Esophagus squamous epithelium (tissue), 5 donors: ENCODE measurements at places on chromosomes 7 and 10.

DNA sequence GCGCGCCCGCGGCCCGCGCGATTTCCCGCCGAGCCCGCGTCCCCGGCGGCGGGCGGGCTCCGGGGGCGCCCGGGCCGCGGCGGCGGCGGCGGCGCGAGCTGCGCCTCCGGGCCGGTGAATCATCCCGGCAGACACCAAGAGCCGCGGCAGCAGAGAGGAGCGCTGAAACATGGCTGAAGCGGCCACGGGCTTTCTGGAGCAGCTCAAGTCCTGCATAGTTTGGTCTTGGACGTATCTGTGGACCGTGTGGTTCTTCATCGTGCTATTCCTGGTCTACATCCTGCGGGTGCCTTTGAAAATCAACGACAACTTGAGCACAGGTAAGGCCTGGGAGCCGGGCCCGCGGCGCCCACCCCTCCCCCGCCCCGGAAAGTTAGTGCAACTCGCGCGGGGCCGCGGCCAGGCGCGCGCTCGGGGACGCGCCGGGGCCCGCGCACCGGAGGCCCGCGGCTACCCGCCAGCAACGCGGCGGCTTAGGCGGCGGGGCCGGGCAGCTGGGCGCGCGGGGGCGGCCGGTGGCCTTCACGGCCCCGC, at the start of gene ST7:
ST7 (plus strand) TSS at position 130 of the 534 bp plus-strand sequence; CDS start at position 170, 40 bp downstream.
- DNase-seq: no peak

GRCh38 chr10:117656385-117657367, 114.1 kb downstream of the EMX2 start:
- no peak for DNase-seq

- no peak for DNase-seq
Observed at GRCh38 chr10:59019603-59020002, 156.8 kb upstream of the PHYHIPL start.

DNA sequence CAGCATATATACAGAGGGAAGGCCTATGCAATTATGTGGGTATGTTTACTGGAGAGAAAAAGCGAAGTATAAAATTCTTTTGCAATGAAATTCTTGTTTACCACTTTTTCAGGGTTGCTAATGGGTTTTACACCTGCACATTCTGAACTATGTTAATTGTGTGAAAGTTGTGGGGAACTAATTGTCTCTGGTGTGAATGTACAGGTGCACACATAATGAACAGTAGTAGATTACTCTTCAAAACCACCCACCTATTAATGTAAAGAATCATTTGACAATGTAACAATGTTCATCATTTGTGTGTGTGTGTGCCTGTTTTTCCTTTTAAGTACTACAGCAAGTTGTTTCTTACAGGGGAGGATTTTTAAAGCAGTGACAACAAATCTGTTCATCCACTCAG, 80.0 kb upstream of the FEZF1 start:
- DNase-seq: no peak

DNA sequence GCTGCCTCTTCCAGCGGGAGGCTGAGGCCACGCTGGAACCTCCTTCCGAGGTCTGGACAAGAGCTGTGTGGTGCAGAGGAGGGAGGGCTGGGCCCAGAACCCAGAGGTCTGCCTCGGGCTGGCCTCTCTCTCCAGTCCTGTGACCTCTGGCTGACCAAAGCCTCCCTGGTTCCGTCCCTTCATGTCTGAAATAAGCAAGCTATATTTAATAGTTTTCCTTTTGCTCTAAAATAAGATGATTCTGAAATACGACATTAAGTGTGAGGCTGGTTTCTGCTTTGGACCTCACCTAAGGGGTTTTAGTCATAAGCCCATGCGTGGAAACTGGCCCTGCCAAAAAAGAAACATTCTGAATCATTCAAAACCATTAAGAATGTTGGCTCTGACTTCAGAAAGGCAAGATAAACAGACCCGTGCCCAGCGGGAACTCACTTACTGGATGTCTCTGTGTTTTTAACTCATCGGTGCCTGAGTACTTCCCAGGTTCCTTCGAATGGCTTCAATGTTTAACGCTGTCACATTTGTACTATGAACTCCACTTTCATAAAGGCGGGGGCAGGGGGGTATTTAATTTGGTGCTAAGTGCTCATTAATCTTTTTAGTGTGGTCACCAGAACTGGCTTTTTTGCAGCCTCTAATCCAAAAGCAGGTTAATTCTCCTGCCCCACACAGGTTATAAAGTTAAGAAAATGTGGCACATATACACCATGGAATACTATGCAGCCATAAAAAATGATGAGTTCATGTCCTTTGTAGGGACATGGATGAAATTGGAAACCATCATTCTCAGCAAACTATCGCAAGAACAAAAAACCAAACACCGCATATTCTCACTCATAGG, 157.5 kb upstream of the KLF14 start:
- no peak for DNase-seq

GRCh38 chr7:107180378-107180777, 11.6 kb downstream of the HBP1 start:
- no peak for DNase-seq

- DNase-seq: no peak
Observed at GRCh38 chr10:45371560-45371959, 2.5 kb upstream of the ALOX5 start.

DNA sequence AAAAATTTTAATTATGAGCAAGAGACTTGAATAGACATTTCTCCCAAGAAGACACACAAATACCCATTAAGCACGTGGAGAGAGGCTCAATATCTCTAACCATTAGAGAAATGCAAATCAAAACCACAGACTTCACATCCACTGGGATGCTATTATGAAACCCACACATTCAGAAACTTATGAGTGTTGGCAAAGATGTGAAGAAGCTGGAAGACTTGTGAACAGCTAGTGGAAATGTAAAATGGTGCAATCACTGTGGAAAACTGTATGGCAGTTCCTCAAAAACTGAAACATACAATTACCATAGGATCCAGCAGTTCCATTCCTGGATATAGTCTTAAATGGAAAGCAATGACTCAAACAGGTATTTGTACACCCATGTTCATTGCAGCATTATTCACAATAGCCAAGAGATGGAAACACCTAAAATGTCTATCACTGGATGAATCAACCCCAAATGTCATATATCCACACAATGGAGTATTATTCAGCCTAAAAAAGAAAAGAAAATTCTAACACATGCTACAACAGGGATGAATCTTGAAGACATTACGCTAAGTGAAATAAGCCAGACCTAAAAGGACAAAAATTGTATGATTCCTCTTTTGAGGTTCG, 53.5 kb upstream of the FRMD4A start:
- DNase-seq: no peak

DNA sequence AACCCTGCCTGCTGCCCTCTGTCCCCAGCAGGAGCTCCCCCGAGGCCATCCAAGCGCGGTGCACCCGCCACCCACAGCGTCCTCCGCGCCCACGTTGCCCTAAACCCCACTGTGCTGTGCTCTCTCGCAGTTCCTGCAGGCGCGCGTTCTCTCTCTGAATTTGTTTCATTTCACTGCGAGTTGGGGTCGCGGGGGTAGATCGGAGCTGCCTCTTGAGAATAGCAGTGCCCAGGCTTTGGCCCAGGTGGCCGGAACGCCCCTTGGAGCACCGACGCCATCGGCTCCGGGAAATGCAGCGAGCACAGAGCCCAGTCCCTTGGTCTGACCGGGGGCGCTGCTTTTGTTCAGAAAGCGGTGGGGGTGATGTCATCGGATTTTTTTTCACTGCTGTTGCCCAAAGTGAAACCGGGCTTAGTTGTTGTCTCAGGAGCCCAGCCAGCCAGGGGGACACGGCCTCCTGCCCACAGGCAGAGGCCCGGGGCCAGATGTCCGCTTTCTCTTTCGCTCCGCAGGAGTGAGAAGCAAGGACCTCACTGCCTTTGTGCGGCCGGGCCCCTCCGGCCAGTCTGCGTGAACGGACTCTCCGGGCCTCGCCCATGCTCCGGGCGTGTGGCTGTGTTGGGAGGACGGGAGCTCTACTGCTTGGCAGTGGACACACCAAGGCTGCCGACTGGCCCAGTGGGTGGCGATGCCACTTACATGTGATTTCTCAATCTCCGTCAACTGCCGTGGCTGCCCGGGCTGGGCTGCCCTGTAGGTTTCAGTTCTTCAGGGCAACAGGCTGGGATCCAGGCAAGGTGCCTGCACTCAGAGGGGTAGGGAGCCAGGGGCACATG, 43.1 kb downstream of the FOXK1 start:
- no peak for DNase-seq

- DNase-seq: no peak
Observed at GRCh38 chr10:79101560-79102497, 33.1 kb downstream of the ZMIZ1 start.

DNA sequence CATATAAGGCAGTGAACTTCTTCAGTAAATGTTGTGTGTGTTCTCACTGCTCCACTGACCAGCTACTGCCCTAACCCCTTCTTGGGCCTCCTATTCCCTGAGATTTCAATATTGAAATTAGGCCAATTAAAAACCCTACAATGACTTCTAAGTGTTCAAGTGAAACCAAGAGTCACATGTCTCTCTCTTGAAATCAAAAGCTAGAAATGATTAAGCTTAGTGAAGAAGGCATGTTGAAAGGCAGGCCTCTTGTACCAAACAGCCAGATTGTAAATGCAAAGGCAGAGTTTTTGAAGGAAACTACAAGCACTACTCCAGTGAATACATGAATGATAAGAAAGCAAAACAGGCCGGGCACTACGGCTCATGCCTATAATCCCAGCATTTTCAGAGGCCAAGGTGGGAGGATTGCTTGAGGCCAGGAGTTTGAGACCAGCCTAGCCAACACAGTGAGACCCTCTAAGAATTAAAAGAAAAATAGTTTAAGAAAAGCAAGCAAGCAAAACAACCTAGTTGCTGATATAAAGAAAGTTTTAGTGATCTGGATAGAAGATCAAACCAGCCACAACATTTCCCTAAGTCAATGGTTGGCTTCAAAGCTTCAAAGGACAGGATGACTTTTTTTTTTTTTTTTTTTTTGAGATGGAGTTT, 22.3 kb downstream of the BRAF start:
- DNase-seq: no peak

DNA sequence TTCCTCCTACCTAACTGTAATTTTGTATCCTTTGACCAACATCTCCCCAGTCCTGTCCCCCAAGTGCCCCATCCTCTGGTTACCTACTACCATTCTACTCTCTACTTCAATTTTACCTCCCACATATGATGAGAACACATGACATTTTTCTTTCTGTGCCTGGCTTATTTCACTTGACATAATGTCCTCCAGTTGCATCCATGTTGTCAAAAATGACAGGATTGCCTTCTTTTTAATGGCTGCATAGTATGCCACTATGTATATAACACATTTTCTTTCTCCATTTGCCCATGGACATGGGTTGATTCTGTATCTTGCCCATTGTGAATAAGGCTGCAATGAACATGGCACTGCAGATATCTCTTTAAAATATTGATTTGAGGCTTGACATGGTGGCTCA, 33.7 kb downstream of the GLI3 start:
- DNase-seq: no peak

GRCh38 chr10:101000915-101001658, 1.5 kb downstream of the LZTS2 start:
- no peak for DNase-seq

DNA sequence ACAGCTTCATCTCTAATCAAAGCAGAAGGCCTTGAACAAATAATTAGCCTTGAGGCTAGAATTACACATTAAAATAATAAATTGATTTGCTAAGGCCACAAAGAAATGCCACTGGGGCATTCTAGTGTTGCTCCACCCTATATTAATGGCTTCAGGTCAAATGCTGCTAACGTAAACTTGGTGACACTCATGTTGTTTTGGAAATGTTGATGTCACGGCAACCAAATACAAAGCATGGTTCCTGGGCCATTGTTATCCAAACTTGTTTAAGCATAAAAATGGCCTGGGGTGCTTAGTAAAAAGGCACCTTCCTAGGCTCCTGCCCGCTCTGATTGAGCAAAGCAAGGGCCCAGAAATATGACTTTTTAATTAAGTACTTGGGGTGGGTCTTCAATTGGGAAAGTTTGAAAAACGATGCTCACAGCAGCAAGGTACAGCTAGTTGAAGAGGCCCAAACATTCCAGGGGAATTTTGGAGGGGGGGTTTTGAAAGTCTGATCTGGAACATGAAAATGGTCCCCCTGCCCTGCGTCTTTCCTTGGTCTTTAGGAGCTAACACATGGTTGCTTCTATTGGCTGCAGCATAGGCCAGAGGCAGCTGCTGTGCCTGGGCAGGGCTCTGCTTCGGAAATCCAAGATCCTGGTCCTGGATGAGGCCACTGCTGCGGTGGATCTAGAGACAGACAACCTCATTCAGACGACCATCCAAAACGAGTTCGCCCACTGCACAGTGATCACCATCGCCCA, 67.8 kb downstream of the ABCC2 start:
- DNase-seq: no peak

- no peak for DNase-seq
Observed at GRCh38 chr10:69817078-69817581, 15.4 kb downstream of the COL13A1 start.

DNA sequence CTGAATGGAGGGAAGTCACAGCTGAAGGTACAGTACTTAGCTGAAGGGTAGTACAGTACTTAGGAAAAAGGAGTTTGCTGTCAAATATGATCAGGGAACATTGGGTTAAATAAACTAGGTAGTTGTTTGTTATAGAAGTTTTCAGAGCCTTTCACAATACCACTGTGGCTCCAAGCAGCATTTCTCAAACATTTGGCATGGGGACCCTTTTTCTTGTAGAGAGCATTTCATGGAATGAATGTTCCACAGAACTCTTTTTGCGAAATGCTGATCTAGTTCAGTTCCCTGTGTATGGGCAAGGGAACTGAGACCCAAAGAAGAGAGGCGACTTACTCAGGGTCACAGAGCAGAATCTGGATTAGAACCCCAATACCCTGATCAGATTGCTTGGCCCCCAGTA, 31.5 kb upstream of the DDX50 start:
- DNase-seq: no peak

GRCh38 chr7:151280388-151281019, 32.0 kb upstream of the SMARCD3 start:
- no peak for DNase-seq

- no peak for DNase-seq
Observed at GRCh38 chr10:100653957-100654781, 91.2 kb upstream of the PAX2 start.

DNA sequence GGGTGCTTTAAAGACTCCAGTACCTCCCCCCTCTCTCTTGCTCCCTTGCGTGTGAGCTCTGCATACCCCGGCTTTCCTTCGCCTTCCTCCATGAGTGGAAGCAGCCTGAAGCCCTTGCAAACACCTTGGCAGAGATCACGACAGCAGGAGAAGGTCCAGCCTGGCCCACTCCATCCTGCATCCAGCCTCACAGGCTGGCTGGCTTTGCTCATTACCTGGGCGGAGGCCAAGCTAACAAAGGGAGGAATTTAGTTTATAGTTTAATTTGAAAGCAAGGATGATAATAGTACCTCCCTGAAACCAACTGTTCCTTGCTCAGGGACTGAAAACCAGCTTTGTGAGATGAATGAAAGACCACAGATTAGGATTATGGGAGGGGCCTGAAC, 99.4 kb downstream of the PRKAG2 start:
- no peak for DNase-seq

- DNase-seq: no peak
Observed at GRCh38 chr7:143846692-143847091, 55.3 kb downstream of the TCAF1 start.

- no peak for DNase-seq
Observed at GRCh38 chr10:84820120-84820519, 491.7 kb downstream of the CCSER2 start.

GRCh38 chr10:7937315-7937945, 117.1 kb upstream of the GATA3 start:
- no peak for DNase-seq
